ENCODE measurements at places on chromosomes 4 and X. TPM values are rescaled to one million over a fixed set of nuclear protein-coding genes. Genes with fewer than 3 reads are reported as not detected.

The HSFX3 gene
- not detected for total RNA-seq

The CDX4 gene
- not detected for total RNA-seq

The MYOZ2 gene
- total RNA-seq: not detected

The SPON2 gene
- 3.1 TPM for total RNA-seq

The MTHFD2L gene
- total RNA-seq: 47.8 TPM

The GYG2 gene
- total RNA-seq: 0.36 TPM

The MAPK10 gene
- 7.9 TPM for total RNA-seq

The GLUD2 gene
- 0.93 TPM for total RNA-seq

The MND1 gene
- 1.7 TPM for total RNA-seq

The SPANXN5 gene
- total RNA-seq: under 0.01 TPM
